ENCODE measurements at places on chromosomes 6 and 20.

DNA sequence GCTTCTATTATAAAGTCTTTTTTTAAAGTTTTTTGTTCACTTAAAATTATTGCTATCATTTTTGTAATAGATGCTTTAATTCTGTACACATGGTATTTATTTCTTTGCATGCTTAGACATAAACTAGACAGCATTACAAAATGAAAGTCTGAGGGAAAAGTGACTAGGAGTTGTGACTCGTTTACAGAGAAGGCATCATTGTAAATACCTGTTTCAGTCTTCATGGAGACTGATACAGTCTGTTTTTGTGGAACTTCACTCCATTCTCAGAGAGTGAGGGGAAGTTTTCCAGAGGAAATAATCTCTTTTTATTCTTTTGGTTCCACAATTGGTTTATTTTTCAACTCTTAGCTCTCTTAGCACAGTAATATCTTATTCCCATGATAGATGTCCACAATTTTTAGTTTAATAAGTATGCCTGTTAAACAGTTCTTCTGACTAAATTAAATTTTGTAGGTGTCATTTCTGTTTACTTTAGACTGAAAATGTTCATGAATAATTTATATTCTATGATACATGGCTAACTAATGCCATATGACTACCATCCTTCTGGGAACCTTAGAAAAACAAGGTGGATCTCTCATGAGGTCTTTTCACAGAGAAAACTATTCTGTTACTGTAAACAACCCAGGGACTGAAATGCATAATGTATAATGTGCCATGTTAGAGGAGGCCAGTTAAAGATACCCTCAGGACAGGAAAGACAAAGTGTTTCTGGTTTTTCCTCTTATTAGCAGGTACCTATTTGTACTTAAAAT is 69.2 kb downstream of the MYO6 start:
- no peak for DNase-seq

- no peak for DNase-seq
These were observed 131.4 kb downstream of the SYCP2 start for GRCh38 chr20:59802018-59802417.

GRCh38 chr6:118665011-118665410 is 13.6 kb upstream of the CEP85L start:
- no peak for DNase-seq

- no peak for DNase-seq
These were observed 7.8 kb upstream of the CCR6 start for GRCh38 chr6:167115054-167115453.

DNA sequence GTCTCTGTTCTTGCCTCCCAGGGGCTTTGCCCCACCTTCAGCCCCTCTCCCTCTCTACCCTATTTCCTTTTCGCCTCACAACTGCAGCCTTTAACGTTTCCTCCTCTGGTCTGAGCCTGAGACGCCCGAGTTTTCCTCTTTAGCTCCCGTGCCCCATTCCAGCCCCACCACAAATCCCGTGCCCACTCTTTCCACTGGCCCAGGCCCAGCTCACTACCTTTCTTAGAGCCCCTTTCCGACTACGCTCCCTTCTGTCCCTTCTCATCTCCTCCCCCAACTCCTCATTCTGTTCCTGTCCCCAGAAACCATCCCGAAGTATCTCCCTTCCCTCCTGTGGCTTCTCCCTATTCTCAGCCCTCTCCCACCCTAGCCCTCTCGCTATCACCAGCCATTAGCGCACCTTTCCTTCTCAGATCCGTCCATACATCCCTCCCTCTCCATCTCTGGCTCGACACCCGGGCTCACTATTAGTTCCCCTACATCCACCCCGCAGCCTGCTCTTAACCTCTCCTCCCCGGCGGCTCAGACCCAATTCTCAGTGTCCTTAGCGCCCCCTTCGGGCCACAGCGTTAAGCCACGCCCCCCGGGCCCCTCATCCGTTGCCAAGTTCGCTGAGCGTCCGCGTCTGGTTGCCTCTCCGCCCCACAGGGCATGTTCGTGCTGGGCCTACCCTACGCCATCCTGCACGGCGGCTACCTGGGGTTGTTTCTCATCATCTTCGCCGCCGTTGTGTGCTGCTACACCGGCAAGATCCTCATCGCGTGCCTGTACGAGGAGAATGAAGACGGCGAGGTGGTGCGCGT is 2.7 kb downstream of the SLC32A1 start:
- DNase-seq = no peak

DNA sequence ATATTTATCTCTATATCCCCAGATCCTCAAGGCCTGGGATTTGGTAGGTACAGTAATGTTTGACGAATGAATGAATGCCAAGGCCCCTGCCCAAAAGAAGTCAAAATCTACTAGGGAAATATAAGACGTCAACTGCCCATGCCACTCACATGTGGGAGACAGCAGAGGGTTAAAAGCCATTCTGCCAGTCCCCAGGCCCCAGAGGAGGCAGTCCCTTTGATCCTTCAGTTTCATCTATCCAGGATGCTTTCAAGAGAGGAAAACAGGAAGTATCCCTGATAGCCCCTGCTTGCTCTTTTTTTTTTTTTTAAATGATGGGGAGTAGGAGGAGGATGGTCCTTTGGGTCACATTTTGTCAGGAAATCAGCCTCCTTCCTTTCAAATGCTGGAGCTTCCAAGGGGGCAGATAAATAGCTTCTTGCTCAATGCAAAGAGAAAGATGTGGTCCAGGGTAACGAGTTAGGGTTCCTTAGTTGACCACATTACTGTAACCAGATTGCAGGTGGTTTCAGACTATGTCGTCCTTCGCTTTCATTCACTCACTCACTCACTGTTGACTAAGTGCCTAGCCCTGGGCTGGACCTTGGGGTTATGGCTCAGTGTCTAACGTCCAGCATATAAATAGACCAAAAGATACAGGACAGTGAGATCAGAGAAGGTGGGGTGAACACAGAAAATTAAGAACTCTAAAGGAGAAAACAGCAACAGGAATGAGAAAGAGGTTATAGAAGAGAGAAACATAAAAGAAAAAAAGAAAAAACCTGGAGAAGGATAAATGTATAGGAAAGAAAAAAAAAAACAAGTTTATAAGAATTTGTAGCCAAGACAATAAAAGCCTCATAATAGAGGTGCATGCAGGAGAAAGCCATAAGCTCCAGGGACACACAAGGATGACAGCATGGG is 64.6 kb upstream of the PIM1 start:
- DNase-seq = no peak

GRCh38 chr6:130945401-130945919 is 117.6 kb downstream of the EPB41L2 start:
- no peak for DNase-seq

GRCh38 chr6:34673064-34673463 is 23.5 kb downstream of the ILRUN start:
- no peak for DNase-seq

- DNase-seq = no peak
These were observed 28.5 kb downstream of the RSPO3 start for GRCh38 chr6:127146932-127147331.

DNA sequence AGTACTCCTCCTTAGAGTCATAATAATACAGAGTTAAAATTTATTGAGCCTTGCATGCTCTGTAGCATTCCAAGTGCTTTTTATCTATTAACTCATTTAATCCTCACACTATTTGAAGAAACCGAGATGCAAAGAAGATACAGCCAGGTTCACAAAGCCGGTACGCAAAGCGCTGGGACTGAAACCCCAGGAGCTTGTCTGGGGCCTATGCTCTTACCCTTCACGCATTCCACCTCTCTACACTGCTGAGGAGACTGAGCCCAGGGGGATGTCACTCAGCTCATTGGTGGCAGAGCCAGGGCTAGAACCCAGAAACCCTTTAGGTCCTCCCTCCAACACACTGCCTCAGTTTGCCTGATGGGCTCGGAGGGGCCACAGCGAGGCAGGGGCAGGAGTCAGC is 19.7 kb upstream of the MRPS18A start:
- DNase-seq = no peak

DNA sequence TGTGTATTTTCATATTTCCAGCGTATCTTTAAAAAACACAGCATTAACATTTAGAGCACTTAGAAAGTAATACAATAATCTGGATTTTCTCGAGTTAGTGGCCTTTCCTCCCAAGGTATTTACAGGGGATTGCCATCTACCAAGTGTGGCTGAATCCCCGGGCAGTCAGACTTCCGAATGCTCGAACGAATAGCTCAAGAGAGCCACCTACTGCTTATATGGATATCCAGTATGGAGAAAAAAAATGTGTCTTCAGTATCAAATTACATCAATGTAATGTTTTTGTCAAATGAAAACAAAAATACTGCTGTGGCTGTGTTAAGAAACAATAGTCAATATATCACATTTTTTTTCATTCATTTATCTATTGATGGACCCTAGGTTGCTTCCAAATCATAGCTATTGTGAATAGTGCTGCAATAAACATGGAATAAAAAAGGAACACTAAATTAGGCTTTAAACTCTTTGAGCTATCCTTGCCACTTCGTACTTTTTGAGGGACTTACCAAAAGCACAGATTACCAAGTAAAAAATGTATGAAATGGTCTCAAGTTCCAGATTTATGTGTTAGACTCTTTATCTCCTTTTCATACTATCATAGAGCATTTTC is 654.5 kb upstream of the PTCHD4 start:
- DNase-seq = no peak

DNA sequence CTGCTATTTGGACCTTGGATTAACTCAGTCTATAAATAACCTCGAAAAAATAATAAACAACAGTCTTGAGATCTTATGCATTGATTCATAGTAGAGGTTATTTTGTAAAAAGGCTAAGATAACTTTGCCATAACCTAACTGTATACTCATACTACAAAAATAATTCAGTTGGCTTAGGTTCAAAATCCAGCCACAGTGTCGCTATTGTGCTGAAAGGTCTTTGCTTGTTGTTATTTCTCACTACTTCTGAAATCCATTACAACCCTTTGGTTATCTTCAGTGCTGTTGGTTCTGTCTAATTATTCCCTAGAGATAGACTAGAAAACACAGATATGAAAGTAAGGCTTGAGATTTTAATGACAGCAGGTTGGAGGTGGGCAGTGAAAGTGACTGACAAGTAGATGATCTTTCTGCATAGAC is 74.4 kb downstream of the MKKS start:
- DNase-seq = no peak

GRCh38 chr20:46299078-46299477 is 9.2 kb downstream of the CDH22 start:
- DNase-seq = no peak

DNA sequence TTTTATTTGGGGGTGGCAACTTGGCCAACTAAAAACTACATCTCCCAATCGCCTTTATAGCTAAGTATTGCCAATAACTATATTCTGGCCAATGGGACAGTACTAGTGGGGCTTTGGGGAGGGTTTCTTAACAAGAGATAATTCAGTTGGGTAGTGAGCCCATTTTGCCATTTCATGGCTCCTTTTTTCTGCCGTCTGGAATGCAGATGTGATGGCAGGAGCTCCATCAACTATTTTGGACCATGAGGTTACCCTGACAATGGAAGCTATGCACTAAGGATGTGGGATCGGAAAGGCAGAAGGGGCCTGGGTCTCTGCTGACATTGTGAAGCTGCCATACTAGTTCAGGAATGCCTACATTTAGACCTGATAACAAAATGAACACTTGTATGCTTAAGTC is 67.0 kb upstream of the FOXC1 start:
- no peak for DNase-seq

GRCh38 chr20:61570646-61571195 is 318.7 kb downstream of the CDH4 start:
- no peak for DNase-seq

- no peak for DNase-seq
These were observed 2.6 kb upstream of the BPIFB4 start for GRCh38 chr20:33076662-33077372.

DNA sequence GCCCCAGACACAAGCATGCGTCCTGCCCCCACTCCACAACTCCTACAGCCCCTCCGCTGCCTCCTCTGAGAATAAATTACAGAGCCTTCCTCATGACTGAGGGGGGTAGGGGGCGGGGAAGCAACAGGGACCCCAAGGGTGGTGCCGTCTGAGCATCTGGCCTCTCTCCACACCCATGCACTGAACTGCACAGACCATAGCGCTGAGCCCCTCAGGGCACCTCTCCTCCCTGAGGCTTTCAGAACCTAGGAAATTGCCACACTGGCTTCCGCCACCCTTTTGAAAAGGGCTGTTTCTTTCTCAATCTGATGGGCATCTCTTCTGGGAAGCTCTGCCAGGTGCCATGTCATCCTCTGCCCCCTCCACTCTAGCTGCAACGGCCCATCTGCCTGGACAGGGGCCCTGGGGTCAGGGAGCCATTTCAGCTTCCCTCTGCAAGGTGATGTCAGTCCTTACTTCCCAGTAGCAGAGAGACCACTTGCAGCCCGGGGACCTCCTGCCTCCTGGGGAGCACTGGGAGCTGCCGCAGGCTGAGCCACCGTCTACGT is 2.5 kb downstream of the CST7 start:
- DNase-seq = no peak

DNA sequence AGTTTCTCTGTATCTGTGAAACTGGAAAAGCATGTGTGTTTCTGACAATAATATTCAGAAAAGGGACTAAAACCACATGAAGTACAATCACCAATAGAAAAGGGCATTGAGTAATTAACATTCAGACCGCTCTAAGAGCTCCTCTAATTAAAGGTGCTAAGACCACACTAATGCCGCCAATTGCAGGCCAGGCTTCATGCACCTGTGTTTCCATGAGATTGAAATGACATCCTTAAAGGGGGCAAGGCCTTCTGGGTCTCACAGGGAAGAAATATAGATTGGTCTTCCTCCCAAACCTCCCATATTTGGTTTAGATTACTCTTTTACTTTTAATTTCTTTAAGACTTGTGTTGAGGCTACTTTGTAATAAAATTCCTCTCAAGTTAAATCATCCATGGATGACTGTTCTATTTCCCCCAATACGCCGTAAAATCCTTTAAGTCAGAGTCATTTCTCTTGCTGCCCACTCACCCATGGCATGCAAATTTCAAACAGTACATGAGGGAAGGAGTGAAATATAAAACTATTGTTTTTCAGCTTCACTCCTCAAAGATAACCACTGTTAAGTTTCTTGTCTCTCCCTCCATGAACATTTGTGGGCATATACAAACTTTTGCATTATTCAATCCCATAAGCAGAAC is 110.6 kb downstream of the UBE3D start:
- DNase-seq = no peak

GRCh38 chr6:30319146-30319835 is 7.4 kb upstream of the TRIM39 start:
- no peak for DNase-seq

GRCh38 chr20:61030130-61030529 is 221.9 kb upstream of the CDH4 start:
- DNase-seq = no peak

GRCh38 chr6:156807028-156807427 is 29.9 kb downstream of the ARID1B start:
- no peak for DNase-seq

GRCh38 chr6:30914854-30915590 is 984 bp downstream of the VARS2 start:
- DNase-seq = no peak

DNA sequence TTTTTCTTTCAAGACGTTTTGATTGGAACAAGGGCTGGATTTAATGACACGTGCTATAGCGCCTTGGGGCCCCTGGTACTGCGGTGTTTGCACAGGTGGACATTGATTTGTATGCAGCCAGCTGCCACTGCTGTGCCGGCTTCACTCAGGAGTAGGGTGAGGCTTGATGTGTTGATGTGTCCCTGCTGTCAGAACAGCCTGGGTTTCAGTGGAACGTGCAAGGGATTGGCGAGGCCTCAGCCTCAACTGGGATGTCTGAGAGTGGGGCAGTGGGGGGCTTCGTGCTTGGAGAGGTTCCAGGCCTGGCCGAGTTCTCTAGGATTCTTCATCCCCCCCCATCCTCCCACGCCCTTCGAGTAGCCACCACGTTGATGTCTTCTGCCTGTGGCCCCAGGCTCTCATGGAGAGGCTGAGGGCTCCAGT is 23.0 kb downstream of the PYGB start:
- DNase-seq = no peak

GRCh38 chr6:152977556-152977955 is 5.3 kb downstream of the FBXO5 start:
- no peak for DNase-seq

Measured in stimulated activated CD4-positive, alpha-beta T cell treated with anti-CD3 and anti-CD28 coated beads, Interleukin-15, amount 100 ng/mL, for 1 hour (primary cell).